ENCODE measurements at places on chromosomes 2 and 18. TPM values are rescaled to one million over a fixed set of nuclear protein-coding genes. Genes with fewer than 3 reads are reported as not detected.

Gene CNTNAP5
- total RNA-seq: not detected

Gene NMUR1
- not detected for total RNA-seq

Gene G6PC2
- not detected for total RNA-seq

Gene SLC14A1
- total RNA-seq: not detected

Gene CSRNP3
- total RNA-seq: not detected

Gene CTAGE1
- not detected for total RNA-seq

Gene HOXD4
- total RNA-seq: 0.38 TPM

Gene DTNA
- total RNA-seq: 0.14 TPM

Gene CAVIN2
- 52.2 TPM for total RNA-seq

Gene ALLC
- 0.11 TPM for total RNA-seq

Gene LHCGR
- total RNA-seq: not detected

Gene SPATS2L
- total RNA-seq: 137 TPM

Gene UGT1A10
- total RNA-seq: not detected

Gene AQP4
- not detected for total RNA-seq

Gene TTC39C
- 20.3 TPM for total RNA-seq

Gene PSD4
- total RNA-seq: 14.8 TPM

Gene MYO5B
- total RNA-seq: 8.7 TPM

Gene PSMG2
- total RNA-seq: 66.7 TPM

Gene SCN3A
- total RNA-seq: not detected

Gene MARCHF4
- total RNA-seq: 20.0 TPM

Gene CCDC74B
- total RNA-seq: 5.1 TPM

Gene ACADL
- not detected for total RNA-seq

Gene REV1
- 13.9 TPM for total RNA-seq

Gene LIPG
- 0.17 TPM for total RNA-seq

Gene LYG2
- total RNA-seq: not detected

Gene ACSL3
- 184 TPM for total RNA-seq

Gene KIF1A
- 0.84 TPM for total RNA-seq

Gene PLEK
- not detected for total RNA-seq

Gene BOLL
- not detected for total RNA-seq

Gene ZEB2
- 9.8 TPM for total RNA-seq

Gene DNAH7
- 1.0 TPM for total RNA-seq

Gene UGT1A3
- not detected for total RNA-seq

Gene SCN7A
- not detected for total RNA-seq

Gene SERPINB3
- total RNA-seq: 0.06 TPM

Gene OR6B2
- not detected for total RNA-seq

Gene DTNB
- 8.8 TPM for total RNA-seq

Gene IL36B
- total RNA-seq: not detected

Gene DAW1
- 2.3 TPM for total RNA-seq

Gene INPP1
- total RNA-seq: 43.5 TPM

Gene KCNIP3
- total RNA-seq: 2.3 TPM

Gene B3GNT7
- total RNA-seq: 3.0 TPM

Gene HADHB
- total RNA-seq: 100 TPM

Gene DSG4
- total RNA-seq: not detected
